ENCODE measurements at places on chromosomes 5 and 9.

DNA sequence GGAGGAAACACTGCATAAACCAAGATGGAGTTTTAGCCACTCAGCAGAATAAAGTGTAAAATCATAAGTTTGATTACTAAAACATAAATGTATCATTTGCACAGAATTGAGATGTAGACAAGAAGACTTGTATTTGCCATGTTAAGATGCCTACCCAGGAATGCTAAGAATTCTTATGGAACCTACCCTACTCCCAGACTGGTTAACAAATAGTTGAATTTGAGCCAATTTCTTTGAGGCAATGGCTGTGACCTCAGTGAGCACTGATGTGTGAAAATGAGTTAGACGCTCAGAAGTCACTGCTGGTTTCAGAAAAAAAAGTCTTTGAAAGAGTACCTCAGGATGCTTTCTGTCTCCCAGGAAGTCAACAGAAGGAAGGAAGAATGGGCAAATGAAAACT is 95.6 kb downstream of the ESM1 start:
- DNase-seq: no peak

- DNase-seq: no peak
These were observed 68.5 kb downstream of the KLHL3 start for GRCh38 chr5:137667341-137667740.

GRCh38 chr9:35311891-35312639 is 150.3 kb downstream of the UNC13B start:
- no peak for DNase-seq

- DNase-seq: no peak
These were observed 46.8 kb downstream of the ELAVL2 start for GRCh38 chr9:23779220-23779619.

GRCh38 chr5:96726802-96727201 is 64.6 kb downstream of the CAST start:
- DNase-seq: no peak

DNA sequence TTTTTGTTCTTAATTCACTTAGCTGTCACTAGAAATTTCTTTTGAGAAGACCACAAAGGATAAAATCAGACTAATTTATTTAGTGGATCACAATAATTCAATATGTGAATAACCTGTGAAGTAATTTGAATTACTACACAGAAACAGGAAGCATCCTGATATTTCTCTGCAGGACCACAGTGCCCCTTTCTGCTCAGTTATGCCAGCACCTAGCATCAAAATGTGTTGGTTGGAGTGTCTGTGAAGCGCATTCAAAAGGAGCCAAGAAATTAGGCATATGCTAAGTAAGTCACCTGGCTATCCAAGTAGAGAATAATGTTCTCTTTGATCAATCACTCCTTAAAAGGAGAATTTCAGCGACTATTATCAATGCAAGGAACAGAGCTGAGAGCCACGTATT is 187.5 kb downstream of the SLC12A2 start:
- no peak for DNase-seq

DNA sequence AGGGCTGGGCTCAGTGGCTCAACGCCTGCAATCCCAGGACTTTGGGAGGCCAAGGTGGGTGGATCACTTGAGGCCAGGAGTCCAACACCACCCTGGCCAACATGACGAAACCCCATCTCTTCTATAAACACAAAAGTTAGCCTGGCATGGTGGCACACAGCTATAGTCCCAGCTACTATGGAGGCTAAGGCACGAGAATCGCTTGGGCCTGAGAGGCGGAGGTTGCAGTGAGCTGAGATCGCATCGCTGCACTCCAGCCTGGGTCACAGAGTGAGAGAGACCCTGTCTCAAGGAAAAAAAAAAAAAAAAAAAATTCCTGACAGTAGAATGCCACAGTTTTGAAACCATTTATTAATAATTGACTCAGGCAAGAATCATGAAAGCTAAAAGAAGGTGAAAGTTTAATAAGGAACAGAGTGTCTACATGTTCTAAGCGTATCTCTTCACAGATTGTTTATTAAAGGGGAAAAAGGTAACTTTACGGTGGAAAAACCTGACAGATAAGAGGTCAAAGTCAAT is 5.7 kb upstream of the PTGR1 start:
- no peak for DNase-seq

GRCh38 chr5:181051841-181052671 is 12.0 kb downstream of the BTNL9 start:
- no peak for DNase-seq

DNA sequence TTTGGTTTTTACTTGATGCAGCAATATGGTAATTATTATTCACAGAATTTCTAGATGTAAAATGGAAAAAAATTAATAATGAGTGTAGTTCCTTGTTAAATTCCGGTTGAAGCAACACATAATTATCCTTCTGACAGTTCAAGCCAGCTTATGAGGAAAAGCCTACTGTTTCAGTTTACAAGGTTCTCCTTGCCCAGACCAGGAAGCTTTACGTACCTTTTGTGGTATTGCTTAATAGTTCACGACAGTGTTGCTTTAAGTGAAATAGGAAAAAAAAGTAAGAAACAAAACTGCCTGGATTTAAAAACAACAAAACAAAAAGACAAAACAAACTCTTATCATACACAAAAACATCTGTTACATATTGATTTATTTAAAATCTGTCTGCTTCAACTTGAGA is 547.3 kb upstream of the C9orf72 start:
- no peak for DNase-seq

DNA sequence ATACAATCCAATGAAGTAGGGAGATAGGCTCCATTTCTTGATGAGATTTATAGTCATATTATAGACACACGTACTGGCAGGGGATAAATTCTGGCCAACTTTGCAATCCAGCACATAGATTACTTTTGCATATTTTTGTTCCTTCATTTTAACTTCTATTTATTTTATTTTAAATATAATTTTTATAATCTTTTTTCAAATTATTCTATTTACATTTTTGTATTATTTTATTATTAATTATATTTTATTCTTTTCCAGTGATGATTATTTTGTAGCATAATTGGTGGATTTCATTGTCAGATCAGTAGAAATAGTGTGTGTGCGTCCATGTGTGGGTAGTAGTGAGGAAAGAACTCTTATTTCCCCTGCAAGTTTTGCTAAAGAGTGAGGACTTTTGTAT is 980.1 kb upstream of the TYRP1 start:
- no peak for DNase-seq

DNA sequence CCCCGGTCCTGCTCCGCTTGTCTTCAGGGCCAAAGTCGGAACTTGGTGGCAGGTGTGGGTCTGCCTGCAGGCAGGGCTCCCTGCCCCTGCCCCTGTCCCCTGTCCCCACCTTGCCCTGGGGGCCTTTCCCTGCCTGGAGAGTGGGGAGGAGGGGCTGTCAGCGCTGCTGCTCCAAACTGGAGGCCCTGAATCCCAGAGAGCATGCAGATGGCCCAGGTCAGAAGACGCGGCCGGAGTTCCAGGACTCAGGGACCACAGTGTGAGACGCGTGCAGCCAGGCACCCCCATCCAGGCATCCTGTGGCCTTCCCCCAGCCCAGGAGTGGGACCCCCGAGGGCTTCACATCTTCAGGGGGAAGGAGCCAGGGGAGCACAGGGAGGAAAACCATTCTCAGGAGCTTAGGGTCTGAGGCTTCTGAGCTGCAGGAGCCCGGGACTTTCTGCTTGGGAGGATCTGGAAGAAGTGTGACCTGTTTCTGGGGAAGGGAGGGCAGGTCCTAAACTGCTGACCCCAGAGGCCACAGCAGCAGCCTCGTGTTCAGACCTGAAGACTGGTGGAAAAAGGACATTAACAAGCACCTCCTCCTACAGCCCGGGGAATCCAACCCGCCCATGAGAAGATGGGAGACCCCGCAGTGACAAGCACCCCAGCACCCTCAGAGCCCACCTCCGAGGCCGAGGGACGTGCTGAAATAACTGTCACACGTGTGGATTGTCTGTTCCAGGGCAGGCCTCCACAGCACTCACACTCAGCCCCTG is 38.0 kb downstream of the RASGEF1C start:
- no peak for DNase-seq

- DNase-seq: no peak
These were observed 20.3 kb upstream of the PCDH1 start for GRCh38 chr5:141898448-141899049.

- no peak for DNase-seq
These were observed 68.3 kb downstream of the IQGAP2 start for GRCh38 chr5:76471406-76471805.

- no peak for DNase-seq
These were observed 98.5 kb upstream of the ABCA1 start for GRCh38 chr9:105026451-105026850.

DNA sequence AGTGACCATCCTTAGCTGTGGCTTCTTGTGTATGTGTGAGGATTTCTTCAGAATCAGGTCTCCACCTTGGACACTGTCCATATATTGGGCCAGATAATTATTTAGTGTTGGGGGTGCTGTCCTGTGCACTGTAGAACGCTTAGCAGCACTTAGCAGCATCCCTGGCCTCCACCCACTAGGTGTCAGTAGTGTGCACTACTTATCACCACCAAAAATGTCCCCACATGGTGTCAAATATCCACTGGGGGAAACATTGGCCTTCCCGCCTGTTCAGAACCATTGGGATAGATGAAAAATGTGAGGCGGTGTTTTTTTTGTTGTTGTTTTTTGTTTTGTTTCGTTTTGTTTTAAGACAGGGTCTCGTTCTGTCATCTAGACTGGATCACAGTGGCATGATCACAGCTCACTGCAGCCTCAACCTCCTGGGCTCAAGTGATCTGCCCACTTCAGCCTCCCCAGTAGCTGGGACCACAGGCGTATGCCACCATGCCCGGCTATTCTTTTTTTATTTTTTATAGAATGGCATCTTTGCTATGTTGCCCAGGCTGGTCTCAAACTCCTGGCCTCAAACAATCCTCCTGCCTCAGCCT is 67.7 kb downstream of the TENT4A start:
- DNase-seq: no peak

DNA sequence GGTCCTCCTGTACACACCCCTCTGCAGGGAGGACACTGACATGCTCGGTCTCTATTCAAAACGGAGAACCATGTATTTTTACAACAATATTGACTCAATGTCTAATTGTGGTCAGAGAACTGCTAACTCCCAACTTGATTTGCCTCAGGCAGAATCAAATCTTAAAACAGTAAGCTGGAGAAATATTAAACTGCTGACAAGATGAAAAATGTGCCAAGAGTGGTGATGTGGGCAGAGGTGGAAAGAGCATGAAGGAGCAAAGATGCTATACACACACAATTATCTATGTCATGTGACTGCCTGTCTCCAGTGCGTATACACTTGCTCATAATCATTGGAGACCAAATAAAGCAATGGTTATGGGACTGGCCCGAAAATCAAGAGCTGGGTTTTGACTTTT is 556.1 kb upstream of the ZNF608 start:
- no peak for DNase-seq
